Activated T-cell treated with anti-CD3 and anti-CD28 coated beads for 1 hour (primary cell): ENCODE measurements at places on chromosomes 12 and 14.

DNA sequence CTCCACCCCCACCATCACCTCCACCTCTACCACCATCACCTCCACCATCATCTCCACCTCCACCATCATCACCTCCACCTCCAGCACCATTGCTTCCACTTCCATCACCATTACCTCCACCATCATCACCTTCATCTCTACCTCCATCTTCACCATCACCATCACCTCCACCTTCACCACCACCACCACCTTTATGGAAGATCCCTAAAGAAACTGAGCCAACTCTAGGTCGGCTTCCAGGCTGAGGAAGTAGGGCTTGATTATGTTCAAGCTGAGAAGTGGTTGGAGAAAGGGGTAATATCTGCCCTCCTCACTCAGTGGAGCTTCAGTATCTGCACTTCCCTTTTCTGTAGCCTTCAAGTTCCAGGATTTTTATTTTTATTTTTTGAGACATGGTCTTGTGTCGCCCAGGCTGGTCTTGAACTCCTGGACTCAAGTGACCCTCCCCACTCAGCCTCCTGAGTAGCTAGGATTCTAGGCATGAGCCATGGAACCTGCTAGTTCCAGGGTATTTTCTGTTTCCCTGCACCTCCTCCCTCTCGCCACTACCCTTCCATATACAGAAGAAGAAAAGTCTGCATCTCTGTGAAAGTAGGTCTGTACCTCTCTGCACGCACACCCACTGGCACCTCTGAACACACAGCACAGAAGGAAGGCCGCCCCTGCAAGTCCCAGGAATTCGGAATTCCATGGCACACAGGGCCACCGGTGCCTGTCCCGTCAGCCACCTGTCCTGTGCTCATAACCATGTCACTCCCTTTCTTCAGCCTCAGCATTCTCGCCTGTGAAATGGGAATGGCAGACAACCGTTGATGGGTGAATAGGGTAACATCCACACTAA, 5.9 kb downstream of the ZBTB42 start:
- no peak for DNase-seq

GRCh38 chr12:121175383-121176119, 34.4 kb upstream of the P2RX4 start:
- no peak for DNase-seq

GRCh38 chr14:100825713-100826331, at the start of gene MEG3:
Gene MEG3, plus strand, starts transcription at chr14:100826118.
- no peak for DNase-seq

DNA sequence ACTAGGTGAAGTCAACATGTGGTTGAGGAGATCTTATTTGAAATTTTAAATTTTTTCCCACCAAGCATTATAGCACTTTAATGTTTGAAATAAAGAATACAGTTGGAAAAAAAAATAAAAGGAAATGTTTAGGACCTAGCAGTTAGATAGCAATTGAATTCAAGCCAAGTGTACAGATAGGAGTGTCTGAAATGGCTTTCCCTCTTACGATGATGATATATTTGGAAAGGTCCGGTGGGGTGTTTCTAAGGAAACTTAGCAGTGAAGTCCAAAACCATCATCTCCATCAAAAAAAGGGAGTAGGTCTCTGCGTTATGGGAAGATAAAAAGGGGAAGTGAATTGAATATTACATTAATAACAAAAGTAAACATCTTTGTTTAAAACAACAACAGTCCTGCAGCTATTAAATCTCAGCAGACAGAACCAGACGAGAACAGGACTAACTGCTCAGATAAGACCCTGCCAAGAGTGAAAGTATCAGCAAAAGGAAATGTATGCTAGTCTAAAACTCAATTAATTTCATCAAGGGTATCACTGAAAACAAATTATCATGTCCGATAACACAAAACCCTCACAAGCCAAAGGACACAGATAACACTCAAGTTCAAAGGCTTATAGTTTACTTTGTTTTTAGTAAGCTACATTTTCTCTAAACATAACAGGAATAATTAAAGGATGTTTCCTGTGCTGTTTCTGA, 242.0 kb downstream of the BMP4 start:
- DNase-seq = no peak

- no peak for DNase-seq
These were observed 131.6 kb downstream of the PPFIA2 start for GRCh38 chr12:81627336-81628189.

DNA sequence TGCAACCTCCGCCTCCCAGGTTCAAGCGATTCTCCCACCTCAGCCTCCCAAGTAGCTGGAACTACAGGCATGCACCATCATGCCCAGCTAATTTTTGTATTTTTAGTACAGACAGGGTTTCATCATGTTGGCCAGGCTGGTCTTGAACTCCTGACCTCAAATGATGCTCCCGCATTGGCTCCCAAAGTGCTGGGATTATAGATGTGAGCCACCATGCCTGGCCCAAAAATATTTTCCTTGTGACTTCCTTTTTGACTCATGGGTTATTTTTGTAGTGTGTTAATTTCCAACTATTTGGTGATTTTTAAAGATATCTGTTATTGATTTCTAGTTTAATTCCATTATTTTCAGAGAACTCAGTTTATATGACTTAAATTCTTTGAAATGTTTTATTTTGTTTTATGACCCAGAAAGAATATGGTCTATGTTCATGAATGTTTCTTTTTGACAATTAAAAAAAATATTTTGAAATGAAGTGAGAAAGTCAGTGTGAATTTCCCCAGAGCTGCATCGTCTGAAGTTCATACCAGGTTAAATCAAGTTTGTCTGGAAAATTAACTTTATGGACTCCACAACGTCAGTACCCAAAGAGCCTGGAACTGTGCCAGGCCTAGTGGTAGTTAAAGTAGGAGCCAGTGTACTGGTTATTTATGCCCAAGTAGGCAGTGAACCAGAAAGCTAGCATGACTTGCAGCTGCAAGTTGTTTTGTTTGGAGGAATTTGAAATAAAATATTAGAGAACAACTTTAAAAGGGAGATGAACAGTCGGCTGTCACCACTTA, 2.8 kb upstream of the CDKL1 start:
- no peak for DNase-seq

GRCh38 chr12:98332642-98333041, 182.7 kb upstream of the TMPO start:
- no peak for DNase-seq
